ENCODE measurements at places on chromosomes 11 and 22.
A peak's percentile ranks its signal among the peaks of the same experiment; 100 is the strongest.

GRCh38 chr11:121435132-121435531 lies 17.0 kb upstream of the SORL1 start:
- DNase-seq, result no peak

DNA sequence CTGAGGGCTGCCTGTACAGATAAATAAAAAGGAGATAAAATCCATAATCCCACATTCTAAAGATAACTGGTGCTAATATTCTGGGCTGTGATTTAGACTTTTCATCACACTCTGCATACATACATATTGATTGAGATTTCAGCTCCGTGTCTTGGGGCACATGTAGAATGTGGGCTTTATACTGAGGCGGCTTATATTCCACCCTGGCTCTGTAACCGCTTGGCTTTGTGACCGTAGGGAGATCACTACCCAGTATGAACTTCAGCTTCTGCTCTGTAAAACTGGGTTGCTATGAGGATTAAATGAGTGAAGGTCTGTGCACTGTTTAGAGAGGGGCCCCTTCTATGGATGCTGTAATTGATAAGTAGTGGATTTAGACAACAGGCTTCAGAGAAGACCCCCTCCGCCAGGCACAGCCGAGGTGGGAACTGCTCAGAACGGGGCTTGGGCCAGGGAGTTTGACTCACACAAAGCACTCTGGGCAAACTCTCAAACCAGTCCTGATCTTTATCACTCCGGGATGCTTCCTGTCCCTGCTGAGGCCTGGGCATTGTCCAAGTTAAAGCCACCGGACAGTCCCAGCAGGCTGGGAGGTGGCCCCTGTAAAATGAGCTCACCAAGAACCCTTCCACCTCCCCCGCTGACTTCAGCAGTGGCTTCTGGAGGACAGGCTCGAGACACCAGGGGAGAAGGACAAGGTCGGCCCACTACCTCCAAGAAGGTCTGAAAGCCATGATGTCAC lies 17.2 kb downstream of the KIAA1671 start:
- DNase-seq, result no peak

GRCh38 chr11:67347964-67348749 lies 5.2 kb downstream of the POLD4 start:
- no peak for DNase-seq

DNA sequence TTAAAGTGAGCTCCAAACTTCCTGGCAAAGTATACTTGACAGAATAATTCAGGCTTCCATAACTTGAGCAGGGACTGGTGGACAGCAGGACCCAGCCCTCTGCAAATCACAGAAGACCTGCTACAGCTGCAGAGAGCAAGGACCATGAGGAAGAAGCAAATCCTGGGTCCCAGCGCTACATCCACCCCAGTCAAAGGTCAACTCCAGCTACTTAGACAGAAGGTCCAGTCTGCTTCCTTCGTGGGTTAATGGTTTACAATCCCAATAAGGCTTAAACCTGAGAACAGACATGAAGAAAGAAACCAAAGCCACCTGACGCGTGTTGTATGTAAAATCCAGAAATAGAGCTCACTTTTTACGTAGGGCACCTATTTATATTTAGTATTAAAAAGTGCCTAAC lies 57.7 kb downstream of the SHANK2 start:
- no peak for DNase-seq

DNA sequence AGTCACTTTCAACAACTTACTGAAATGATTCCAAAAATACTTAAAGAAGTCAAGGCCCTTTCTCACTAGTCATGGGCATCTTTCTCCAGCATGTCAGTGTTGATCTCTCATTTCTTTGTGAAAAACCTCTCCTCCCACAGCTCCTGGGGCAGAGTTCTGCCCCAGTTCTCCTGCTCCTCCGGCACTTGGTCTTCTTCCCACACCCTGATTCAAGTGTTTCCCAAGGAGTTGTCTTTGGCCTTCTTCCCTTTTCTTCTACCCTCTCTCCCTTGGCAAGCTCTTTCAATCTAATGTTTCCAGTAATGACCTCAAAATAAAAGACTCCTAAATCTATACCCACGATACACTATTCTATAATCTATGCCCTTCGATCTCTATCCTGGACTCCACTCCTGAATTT lies 42.1 kb upstream of the CCDC34 start:
- DNase-seq, result no peak

GRCh38 chr11:1870326-1870696 lies 17.4 kb downstream of the LSP1 start:
- no peak for DNase-seq

DNA sequence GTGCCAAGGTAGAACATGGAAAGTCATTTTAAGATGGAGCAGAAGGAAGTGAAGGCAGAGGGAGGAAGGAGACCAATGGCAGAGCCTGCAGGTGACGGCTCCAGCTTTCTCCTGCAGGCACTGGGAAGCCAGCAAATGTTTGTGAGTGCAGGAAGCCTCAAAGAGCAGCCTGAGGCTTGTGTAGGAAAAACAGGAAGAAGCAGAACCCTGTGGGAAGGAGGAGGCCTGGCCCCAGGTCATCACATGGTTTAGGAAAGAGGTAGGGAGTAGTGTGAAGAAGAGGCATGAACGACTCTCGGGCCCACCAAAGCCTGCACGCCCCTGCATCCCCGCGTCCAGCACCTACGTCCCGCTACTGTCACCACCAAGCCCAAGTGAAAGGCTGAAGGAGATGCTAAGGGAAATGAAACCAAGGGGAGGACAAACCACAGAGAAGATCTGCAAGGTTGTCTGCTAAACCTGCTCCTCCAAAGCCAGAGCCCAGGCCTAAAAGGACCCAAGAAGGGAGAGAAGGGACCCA lies 151.5 kb downstream of the CHST1 start:
- DNase-seq, result no peak

DNA sequence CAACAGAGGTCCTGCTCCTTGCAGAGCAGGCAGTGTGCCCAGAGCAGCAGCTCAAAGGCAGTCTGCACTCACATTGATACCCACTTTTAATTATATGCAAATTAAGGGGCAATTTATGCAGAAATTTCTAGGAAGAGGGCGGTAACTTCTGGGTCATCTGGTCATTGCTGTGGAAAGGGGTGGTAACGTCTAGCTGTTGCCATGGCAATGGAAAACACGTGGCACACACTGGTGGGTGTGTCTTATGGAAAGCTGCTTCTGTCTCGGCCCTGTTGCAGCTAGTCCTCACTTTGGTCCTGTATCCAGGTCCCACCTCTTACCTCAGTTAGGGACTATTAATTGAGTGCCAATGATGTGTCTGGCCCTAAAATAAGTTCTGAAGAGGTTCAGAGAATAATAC lies 36.8 kb downstream of the BARX2 start:
- DNase-seq, result no peak

DNA sequence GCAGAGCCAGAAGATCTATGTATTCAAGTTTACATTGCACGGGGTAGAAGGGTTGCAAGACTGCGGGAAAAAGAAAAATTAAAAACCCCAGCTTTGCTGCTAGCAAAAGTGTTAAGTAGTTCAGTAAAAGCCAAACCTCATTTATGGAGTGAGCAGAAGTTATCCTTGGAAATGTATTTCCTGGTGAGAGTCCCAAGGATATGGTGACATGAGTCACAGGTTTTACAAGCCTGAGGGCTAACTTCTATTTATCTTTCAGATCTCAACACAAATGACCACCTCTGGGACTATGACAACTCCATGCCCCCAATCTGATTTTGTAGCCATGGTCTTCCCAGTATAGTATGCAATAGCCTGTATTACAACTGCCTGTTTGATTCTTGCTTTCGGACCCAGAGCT lies 26.1 kb downstream of the ABTB2 start:
- DNase-seq, result no peak

- no peak for DNase-seq
Measured at GRCh38 chr22:36300396-36301212, 47.7 kb downstream of the APOL1 start.

DNA sequence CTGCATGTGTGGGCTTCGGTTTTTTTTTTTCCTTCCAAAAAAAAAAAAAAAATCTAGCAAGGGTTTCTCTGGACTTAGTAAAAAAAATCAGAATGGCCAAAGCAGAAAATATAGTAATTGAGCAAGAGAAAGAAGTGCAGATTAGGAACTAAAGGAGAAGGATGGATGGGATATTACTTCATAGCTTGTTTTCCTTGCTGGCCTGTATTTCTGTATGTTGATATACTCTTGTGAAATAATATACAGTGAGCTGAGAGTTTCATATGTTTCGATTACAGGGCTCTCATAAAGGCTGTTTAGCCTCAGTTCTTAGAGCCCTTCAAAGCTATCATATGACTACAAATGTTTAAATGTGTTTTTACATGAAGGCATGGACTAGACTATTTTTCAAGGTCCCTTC lies 34.3 kb upstream of the NFRKB start:
- no peak for DNase-seq

DNA sequence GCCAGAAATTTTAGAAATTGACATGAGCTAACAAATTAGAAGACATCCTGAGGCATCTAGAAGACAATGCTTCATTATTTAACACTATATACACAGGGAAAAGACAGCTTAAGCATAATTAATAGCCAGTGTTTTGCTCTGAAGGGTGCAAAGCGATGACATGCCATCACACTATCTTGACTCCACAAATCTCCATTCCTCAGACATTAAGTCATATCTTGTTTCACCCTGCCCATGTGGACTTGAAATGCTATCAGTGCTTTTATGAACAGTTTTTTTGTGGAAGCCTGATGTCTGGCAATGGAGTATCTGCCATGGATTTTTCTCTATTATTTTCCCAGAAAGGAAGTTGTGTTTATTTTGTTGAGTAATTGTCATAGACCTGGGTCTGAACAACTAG lies 2.3 kb downstream of the CARD18 start:
- no peak for DNase-seq

DNA sequence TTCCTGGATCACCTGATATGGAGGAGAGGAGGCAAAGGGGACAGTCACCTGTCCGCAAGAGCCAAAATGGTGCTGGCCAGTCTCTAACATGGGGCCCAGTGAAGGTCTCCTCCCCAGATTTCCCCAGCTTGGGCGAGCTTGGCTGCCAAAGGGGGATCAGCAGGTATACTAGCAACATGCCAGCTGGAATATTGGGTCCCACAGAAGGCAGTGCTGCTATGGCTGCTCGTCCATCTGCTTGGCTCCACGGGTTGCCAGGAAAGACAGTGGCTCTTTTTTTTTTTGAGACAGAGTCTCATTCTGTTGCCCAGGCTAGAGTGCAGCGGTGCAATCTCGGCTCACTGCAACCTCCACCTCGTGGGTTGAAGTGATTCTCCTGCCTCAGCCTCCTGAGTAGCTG lies 12.7 kb upstream of the KAT5 start:
- DNase-seq, result no peak

DNA sequence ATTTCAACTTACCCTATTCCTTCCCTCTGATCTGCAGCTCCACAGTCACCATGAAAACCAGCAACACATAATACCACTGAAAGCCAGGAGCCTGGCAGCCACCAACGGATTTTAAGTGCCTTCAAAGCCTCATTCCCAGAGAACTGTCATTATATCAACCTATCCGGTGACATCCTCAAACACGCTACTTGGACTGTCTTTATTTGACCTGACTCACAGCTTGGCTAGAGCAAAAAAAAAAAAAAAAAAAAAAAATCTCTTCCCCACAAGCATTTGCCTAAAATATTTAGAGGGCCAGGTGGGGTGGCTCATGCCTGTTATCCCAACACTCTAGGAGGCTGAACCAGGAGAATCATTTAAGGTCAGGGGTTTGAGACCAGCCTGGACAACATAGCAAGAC lies 32.4 kb upstream of the ARHGAP32 start:
- no peak for DNase-seq

GRCh38 chr11:12331239-12331874 lies 46.0 kb upstream of the PARVA start:
- DNase-seq, result peak; percentile 55

DNA sequence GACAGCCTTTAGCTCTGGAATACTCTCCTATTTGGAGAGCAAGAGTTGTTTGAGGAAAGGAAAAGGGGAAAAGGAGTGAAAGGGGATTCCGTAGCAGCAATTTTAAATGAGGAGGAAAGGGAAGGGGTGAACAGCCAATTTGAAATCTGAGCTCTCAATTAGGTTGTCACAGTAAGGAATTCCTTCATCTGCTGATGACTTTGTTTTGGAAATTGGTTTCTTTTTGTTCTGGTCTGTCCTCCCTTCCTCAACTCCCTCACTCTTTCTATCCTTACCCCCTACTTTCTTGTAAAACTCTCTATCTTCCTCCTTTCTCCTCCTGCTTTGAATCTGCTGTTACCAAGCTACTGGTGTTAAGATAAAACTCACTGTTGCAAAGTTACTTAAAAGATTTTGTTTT lies 1155.6 kb downstream of the DLG2 start:
- DNase-seq, result no peak

GRCh38 chr11:35373284-35373933 lies 45.9 kb downstream of the SLC1A2 start:
- no peak for DNase-seq

GRCh38 chr22:36317658-36318271 lies 64.8 kb downstream of the APOL1 start:
- no peak for DNase-seq

DNA sequence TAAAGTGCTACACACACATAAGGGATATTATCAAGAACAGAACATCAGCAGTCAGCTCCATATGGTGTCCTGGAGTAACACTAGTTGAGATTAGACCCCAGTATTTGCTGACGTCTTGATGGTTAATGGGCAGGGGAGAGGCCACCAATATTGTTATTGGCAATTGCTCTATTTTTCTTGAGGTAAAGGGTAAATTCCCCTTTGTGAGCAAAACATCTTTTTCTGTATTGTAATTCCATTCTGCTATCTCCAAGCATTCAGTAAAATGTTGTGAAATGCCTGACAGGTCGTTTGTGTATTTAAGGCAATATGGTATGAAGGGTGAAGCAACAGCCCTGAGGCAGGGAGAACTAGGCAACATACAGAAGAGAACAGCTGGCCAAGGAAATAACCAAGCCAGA lies 21.9 kb downstream of the PC start:
- DNase-seq, result no peak

- DNase-seq, result no peak
Measured at GRCh38 chr11:44185522-44185921, 90.0 kb downstream of the EXT2 start.

DNA sequence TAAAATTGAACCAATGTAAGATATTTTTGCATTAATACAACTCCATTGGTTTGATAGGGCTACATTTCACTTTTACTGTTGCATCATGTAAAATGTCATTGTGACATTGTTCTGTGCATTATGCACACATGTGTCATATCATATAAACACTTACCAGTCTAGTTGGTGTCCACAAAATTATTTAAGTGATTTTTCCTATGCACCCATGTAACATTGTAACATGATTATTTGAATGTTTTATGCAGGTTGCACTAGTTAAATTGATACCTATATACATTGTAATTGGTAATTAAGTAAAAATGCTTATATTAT lies 9.6 kb upstream of the BIRC3 start:
- no peak for DNase-seq

DNA sequence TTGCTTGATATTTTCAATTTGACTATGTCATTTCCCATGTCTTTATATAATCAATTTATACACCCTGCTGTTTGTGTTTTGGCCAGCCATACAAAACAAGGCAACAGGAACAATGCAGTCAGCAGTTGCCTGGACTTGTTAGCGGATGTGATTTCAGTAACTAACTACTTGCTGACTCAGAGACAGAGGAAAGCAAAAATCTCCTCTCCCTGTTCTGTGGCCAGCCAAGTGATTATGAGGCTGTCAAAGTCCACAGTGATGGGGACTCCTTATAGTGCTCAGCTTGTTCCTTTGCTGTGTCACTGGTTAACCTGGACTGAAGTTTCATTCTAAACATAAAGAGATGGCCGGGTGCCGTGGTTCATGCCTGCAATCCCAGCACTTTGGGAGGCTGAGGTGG lies 32.6 kb upstream of the APLP2 start:
- DNase-seq, result no peak

Measured in CD4-positive, alpha-beta T cell treated with Interferon alpha-2 for 1 hour (primary cell).